Osteoblast (primary cell): ENCODE measurements at places on chromosomes 5 and 9. TPM values are rescaled to one million over a fixed set of nuclear protein-coding genes. Genes with fewer than 3 reads are reported as not detected.

ACER2 gene
- 1.5 and 2.2 TPM in 2 replicates for total RNA-seq

EIF4E1B gene
- not detected in 2 replicates for total RNA-seq

FAM151B gene
- 13.0 and 19.2 TPM in 2 replicates for total RNA-seq

DNA sequence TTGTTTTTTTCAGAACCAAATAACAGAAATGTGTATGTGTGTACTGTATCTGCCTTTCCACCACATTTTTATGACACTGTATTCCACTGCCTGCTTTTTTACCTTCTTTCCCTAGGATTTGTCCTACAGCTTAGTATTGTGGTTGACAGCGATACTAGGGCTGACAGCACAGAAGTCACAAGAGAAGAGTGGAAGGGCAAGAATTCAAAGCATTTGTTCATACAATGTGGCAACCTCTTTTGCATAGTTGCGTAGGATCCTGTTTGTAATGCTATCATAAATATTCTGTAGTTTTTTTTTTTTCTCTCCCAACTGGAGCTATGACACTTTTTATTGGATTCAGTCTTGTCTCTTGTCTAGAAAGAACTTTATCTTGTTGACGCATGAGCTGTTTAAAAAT is 5.6 kb upstream of the BNIP1 start:
- no peak for DNase-seq

TOMM5 gene
- 69.5 and 72.4 TPM in 2 replicates for total RNA-seq

ANKRD18B gene
- total RNA-seq: 0.59 TPM in 1 of 2 replicates, not detected in the other

BHMT gene
- not detected in 2 replicates for total RNA-seq

SV2C gene
- not detected in 2 replicates for total RNA-seq

DNA sequence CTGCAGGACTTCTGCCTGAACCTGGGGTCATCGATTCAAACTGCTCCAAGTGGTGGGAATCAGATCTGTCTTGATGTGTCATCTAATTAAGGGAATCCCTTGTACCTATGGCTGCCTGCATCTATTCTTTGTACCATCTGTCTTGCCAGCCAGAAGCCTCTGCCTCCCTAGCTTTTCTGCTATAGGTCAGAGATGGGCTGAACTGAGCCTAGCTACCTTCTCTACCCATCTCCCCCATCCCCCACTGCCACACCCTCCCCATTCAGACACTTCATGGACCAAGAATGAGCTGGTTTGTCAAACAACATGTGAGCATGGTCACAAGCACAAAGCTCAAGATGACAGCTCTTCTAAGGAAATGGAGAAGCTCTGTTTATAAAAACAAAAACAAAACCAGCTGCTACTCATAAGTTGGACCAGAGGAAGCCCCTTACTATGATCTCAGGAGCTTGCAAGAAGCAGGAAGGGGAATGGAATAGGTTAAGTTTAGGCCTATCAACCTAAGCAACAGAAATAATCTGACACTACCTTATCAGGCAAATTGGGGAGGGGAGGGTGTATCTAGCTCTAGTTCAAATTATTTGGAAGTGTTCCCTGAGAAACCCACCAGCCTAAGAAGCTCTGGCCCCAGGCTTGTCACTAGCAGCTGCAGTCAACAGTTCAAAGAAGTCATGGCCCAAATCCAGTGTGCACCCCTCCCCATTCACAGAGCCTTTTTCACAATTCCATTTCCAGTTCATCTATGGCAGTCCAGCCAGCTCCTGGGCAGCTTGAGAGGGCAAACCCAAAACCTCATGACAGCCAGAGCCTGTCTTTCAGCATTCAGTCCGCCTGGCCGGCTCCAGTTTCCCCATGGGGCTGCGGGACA is 29.9 kb downstream of the SKP1 start:
- DNase-seq: no peak

DNA sequence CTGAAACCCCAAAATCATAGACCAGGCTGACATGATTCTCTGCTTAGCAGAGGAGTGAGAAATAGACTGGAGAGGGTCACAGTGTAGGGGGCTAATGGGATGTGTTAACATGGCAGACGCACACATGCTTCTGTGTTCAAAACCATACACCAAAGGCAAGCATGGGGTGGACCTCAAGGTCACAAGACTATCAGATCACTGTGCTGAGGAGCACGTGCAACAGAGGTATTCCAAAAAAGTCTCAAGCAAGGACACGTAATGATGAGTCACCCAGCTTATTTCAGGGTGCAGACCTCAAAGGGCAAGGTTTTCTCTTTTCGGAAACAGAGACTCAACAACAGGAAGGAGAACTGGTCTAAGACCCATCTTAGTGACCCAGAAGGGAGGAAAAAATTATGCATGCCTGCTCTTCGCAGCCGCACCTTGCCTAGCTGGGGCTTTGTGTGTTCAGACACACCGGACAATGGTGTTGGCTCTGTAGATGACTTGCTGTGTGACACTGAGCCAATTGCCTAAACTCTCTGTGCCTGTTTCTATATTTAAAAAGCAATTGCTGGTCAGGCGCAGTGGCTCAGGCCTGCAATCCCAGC is 20.3 kb downstream of the WHRN start:
- DNase-seq: peak; percentile 91

DNA sequence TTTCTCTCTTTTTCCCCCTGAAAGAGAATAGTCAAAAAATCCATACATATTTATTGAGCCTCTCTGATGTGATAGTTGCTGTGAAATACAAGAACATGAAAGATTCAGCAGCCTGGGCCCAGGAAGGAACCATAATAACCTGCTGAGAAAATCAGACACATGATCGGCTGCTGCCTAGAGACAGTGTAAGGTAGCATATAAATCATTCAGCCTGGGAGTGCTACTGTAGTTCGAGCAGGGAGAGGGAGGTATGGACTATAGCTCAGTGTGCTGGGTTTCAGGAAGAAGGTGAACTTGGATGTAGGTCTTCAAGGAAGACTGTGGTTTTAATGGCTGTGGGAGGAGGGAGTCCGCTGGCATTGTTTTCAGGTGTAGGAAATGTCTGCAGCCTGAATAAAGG is 469.1 kb downstream of the RAB3C start:
- DNase-seq: no peak

DNA sequence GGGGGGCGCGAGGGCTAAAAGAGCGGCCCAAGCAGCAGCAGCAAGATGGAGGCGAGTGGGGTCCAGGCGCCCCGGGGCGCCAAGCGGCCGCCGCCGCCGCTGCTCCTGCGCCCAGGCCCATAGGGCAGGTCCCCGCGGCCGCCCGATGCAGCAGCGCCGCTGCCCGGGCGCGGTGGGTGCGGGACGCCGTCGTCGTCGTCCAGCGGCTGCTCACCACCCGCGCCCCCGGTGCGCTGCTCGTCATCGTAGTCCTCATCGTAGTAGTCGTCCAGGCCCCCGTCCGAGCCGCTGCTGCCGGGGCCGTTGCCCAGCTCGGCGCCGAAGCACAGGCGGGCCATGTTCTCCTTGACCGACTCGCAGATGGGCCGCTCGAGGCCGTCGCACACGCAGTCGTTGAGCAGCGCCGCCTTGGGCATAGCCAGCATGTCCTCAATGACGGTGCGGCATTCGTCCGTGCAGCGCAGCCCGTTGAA is 1.5 kb downstream of the GAS1 start:
- DNase-seq: peak; percentile 85

DNA sequence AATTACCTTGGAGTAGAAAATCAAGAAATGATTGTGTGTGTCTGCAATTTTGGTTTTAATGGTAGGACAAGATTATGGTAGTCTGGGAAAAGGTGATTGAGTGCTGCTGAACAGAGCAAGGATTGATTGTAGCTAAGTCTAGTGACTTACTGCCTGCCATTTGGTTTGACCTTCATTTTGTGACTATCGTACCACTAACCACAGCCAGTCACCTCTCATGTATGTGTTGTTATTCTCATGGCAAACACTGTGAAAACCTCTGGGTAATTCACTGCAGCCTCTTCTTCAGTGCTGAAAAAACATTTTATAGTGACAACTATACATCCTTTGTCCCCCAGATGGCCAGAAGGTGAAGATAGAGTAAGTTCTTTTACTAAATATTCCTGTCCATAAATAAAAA is 37.5 kb downstream of the CTNNA1 start:
- DNase-seq: no peak

GRCh38 chr5:160369990-160370712 is at the start of gene C1QTNF2:
TSS of gene C1QTNF2 (minus strand) at chr5:160370626. CDS start at chr5:160355011, 15,615 bp downstream.
- peak; percentile 94 for DNase-seq

- DNase-seq: no peak
These were observed 46.3 kb downstream of the PTCD2 start for GRCh38 chr5:72366324-72366976.

- DNase-seq: no peak
These were observed 280.8 kb downstream of the AOPEP start for GRCh38 chr9:95007226-95007869.

DNA sequence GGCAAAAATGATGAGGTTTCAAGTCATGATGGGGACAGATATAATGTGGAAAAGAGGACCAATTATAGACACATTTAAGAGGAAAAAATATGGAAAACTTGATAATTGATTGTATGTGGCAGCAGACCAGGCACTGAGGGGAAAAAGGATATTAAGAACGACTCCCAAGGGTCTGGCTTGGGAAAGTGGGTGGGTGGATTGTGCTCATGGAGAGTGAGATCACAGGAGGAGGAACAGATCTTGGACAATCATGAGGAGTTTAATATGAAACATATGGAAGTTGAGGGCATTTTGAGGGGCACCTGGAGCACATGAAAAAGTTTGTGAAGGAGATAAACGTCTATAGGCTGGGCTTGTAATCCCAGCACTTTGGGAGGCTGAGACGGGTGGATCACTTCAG is 454.3 kb upstream of the KLF4 start:
- no peak for DNase-seq

DNA sequence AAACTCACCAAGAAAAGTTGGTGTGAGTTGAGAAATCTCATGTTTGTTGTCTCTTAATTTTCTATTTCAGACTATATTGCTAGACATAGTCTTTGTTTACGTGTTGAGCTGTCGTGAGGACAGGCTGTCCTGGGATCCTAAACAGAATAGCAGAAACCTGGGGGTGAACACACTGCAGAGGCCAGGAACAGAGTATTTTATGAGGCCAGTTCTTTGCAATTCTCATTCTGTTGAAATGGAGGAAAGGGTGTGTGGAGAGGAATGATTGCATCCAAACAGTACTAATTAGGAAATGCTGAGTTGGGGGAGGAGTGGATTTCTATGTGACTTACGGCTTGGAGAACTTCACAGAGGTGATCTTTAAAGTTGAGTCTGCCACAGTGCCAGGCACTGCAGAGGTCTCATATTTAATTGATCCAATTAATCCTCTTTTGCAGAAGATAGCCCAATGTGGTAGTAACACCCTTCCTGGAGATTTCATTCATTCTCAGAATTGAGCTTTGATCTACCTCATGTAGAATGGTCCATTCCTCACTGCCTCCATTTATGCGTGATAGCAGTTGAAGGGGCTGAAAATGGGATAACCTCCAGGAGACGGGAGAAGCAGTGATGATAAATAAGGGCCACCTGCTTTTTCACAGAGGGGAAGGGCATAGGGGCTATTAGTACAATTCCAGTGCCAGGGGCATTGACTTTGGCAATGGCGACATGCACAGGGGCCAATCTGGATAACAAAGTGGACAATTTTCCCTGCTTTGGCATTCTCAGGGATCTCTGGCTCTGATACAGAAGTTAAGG is 84.7 kb upstream of the TNFAIP8 start:
- DNase-seq: no peak

DNA sequence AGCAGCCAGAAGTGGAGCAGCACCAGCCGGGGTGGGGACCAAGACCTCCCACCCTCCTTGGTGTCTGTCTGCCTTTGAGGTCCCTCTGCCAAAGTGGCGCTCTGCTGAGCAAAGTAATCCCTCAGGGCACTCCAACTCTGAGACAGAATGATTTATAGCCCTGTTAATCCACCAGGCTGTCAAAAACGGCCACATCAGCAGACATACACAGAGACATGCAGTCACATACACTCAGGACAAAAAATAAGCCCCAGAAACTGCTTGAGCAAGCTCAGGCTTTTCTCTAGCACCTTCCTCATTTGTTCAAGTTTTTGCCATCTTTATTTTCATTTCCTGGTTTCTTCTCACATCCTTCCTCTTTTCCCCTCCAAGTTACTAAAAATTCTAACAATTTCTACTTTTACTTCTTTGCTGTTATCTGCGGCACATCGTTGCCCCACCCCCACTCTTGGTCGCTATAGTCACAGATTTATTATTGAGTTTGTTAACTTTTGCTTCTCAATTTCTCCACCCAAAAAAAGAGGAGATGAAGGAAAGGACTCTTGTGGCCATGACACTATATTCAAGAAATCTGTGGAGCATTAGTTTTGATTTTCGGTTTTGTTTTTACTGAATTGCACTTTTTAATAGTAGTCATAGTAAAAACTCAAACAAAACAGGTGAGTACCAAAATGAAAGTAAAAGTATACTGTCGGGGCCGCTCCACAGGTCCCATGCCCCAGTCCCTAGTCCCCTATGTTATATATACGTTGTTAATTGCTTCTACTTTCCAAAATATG is 17.4 kb upstream of the ADRB2 start:
- no peak for DNase-seq

JAK2 gene
- 21.0 and 23.3 TPM in 2 replicates for total RNA-seq

- peak; percentile 84 for DNase-seq
These were observed 71.0 kb upstream of the ICE1 start for GRCh38 chr5:5351288-5351979.

- no peak for DNase-seq
These were observed 8.3 kb downstream of the PPIC start for GRCh38 chr5:123028222-123028621.

GRCh38 chr9:90802386-90802985 is 867 bp downstream of the SYK start:
- no peak for DNase-seq

DNA sequence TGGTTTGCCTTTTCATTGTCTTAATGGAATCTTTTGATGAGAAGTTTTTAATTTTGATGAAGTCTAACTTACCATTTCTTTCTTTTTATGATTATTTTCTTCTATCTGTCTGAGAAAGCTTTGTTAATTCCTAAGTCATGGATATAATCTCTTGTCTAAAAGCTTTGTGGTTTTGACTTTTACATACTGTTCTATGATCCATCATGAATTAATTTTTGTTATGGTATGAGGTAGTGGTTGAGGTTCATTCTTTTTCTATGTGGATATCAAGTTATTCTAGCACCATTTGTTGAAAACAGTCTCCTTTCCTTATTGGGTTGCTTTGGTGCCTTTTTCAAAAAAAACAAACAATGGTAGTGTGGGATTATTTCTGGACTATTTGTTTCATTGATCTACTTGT is 20.4 kb downstream of the FBXO10 start:
- DNase-seq: peak; percentile 70

MOB3B gene
- total RNA-seq: under 0.01 TPM in 2 replicates

DRD1 gene
- total RNA-seq: under 0.01 TPM in 1 of 2 replicates, not detected in the other
